ENCODE measurements at places on chromosomes 7 and 10.

DNA sequence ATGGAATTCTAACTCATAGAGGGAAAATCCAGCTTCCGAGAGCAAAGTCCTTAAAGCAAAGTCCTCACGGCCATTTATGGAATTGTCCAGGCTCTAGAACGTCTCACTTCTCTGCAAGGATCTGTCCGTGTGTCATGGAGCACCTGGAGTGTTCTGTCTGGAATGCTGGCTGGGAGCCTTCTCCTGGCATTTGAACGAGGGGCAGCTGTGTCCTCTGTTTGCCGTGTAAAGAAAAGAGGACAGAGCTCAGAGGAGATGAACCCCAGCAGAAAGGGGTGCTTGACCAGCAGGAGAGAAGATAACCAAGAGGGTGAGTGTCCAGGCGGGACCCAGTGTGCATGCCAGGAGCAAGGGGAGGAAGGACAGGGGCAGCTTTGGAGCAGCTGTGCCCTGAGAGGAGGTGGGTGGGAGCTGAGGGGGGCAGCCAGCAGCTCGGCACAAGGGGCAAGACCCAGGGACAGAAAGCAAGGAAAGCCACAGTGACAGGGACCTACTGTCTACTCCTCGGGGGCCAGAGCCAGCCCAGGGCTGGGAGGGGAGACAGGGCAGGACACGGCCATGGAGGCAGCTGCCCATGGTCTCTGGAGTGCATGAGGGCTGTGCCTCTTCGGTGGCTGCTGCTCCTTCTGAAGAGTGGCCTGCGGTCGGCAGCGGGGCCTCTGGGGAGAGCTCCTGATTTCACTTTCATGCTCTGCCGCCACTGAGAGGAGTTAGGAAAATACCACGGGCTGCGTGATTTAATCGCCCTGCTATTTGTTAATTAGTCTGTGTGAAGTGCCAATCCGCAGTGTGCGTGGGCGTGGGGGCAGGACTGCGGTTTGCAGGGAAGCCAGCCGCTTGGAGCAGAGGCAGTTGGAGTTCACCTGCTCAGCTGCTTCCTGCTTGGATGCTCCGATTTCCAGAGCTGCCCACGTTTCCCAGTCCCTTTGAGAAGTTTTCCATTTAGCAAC, 149.3 kb upstream of the SHH start:
- DNase-seq = no peak

GRCh38 chr10:43340619-43341018, 30.8 kb upstream of the FXYD4 start:
- DNase-seq = no peak

DNA sequence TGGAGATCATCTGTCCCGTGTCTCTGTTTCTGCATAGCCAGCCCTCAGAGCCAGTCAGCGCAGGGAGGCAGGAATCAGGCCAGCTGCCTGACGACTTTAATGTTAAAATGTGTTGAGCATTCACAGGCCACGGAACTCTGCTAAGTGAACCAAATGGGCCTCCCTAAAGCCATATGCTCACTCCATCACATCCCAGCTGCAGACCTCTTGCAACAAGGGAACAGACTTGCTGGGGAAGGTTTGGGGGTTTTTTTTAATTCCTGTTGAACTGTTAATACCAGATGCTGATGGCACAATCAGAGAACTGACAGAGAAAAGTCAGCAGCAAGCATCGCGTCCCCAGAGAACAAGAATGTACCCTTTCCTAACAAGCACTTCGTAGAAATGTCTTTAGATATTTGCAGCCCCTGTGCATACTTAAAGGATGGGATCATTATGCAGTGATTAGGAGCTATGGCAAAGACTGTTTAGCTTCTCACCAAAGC, 900.4 kb upstream of the AUTS2 start:
- DNase-seq = peak; percentile 48

GRCh38 chr7:91367812-91368578, 103.8 kb downstream of the FZD1 start:
- DNase-seq = no peak

DNA sequence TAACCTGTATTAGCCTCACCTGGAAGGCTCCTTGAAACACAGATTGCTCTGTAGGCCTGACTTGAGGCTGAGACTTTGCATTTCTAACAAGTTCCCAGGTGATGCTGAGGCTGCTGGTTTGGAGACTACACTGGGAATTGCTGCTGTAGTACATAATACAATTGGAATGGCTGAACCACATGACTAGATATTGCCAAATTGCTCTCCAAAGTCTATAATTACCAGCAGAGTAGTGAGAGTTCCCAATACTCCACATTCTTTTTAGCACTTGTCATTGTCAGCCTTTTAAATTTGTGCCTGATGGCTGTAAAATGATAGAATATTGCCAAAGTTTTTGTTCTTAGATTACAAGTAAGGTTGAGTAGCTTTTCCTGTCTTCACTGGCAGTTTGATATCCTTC, 39.9 kb downstream of the PLEKHA8 start:
- DNase-seq = peak; percentile 91

Measured in EH (cell line).